Right renal cortex interstitium (tissue), 3 donors: ENCODE measurements at places on chromosomes 11 and 22. TPM values are rescaled to one million over a fixed set of nuclear protein-coding genes. Genes with fewer than 3 reads are reported as not detected.

SHISAL1 gene
- 2.4 TPM for polyA plus RNA-seq

LRRC51 gene
- 25.7 TPM for polyA plus RNA-seq

BAD gene
- 45.9 TPM for polyA plus RNA-seq

GRIA4 gene
- polyA plus RNA-seq, result 0.51 TPM

ANO1 gene
- 14.7 TPM for polyA plus RNA-seq

DEFB131B gene
- not detected for polyA plus RNA-seq

TREH gene
- polyA plus RNA-seq, result 1.8 TPM

PRAME gene
- polyA plus RNA-seq, result 0.94 TPM

H19 gene
- polyA plus RNA-seq, result 2,928 TPM

OR52I2 gene
- not detected for polyA plus RNA-seq

AMPD3 gene
- 4.6 TPM for polyA plus RNA-seq

RRM1 gene
- polyA plus RNA-seq, result 80.4 TPM

MMP27 gene
- not detected for polyA plus RNA-seq

- no peak for DNase-seq
Observed at GRCh38 chr11:5596607-5597201, at the start of gene TRIM6. TSS of gene TRIM6 (plus strand) at chr11:5596637. CDS start at chr11:5596898, 261 bp downstream.

- no peak for DNase-seq
Observed at GRCh38 chr22:27063406-27063805, 406.0 kb downstream of the MIAT start.

- DNase-seq, result no peak
Observed at GRCh38 chr11:66011239-66011784, 496 bp upstream of the CST6 start.

DNA sequence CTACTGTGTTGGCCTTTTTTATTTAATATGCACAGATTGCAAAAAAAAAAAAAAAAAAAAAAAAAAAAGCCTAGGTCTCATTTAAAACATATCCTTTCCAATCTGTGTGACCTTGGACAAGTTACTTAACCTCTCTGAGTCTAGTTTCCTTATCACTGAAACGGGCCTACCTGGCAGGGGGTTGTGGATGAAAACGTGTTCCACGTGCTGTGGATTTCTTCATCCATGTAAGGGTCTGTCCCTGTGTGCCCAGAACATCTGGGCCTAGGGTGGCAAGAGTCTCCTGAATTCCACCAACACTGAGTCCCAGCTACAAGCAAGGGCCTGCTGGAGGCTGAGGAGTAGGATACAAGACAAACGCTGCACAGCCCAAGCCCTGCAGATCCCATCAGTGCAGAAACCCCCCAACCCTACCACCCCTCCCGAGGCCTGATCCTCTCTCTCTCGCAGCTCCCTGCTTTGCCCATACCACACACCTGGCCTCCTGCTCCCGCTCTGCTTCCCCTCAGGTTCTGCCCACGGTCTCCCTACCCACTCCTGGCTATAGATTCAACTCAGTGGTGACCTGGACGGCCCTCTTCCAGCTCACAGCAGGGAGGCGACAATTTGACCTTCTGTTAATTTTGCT, 4.7 kb upstream of the GNAZ start:
- no peak for DNase-seq

- no peak for DNase-seq
Observed at GRCh38 chr11:34972892-34973291, 56.5 kb downstream of the PDHX start.

- no peak for DNase-seq
Observed at GRCh38 chr22:23846081-23846469, 7.3 kb upstream of the DERL3 start.

DNA sequence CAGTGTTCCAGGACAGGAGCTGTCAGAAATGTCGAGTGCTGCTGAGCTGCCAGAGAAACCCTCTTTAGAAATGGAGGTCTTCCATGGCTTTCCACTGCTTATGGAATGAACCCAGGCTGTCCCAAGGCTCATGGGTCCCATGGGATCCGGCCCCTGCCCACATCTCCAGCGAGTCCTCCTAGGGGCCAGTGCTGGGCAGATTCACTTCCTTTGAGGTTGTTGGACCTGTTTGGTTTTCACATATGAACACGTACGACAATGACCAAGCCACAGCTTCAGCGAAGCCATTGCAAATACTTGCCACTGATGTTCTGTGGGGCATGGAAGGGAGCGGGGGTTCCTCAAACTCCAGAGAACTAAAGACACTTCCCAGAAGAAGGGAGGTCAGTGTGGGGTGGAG, 483.3 kb downstream of the TBC1D22A start:
- DNase-seq, result no peak

GRCh38 chr11:123069908-123070821, 8.2 kb upstream of the HSPA8 start:
- no peak for DNase-seq

DNA sequence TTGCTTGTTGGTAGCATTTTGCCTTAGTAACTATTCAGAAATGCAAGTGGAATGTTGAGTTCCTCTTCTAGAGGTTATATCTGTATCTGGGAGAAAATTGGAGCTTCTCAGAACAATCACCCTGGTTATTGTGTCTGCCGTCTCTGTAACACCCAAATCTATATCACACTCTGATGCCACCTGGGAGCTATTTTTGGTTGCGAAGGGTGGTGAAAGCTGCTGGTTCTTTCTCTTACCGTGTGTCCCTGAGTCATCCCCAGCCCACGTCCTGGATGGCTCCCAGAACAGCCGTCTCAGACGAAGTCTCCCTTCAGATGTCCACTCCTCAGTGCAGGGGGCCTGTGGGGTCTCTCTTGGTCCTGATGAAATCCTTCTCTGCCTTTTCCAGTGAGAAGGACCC, 83.5 kb downstream of the C22orf31 start:
- no peak for DNase-seq

- DNase-seq, result no peak
Observed at GRCh38 chr11:68189888-68190287, 23.2 kb downstream of the KMT5B start.

- DNase-seq, result no peak
Observed at GRCh38 chr11:78189174-78189724, 530 bp downstream of the USP35 start.

DNA sequence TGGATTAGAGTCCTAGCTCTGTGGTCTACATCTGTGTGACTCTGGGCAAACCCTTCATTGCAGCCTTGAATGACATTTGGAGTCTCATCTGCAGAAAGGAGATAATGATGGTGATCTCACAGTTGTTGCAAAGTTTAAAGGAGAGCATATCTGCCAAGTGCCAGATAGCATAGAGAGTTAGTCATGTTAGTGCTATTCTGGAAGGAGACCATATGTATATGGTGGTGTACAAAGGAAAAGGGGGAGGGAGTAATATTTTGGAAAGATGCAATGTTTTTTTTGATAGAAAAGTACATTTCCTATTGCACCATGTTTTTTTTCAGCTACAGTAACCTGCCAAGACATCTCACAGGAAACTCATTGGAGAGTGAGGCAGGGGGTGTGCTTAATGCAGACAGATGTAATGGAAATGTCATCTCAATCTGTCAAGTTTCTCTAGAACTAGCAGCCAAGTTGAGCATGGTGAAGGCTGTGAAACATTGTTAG, 92.1 kb upstream of the NARS2 start:
- no peak for DNase-seq

DNA sequence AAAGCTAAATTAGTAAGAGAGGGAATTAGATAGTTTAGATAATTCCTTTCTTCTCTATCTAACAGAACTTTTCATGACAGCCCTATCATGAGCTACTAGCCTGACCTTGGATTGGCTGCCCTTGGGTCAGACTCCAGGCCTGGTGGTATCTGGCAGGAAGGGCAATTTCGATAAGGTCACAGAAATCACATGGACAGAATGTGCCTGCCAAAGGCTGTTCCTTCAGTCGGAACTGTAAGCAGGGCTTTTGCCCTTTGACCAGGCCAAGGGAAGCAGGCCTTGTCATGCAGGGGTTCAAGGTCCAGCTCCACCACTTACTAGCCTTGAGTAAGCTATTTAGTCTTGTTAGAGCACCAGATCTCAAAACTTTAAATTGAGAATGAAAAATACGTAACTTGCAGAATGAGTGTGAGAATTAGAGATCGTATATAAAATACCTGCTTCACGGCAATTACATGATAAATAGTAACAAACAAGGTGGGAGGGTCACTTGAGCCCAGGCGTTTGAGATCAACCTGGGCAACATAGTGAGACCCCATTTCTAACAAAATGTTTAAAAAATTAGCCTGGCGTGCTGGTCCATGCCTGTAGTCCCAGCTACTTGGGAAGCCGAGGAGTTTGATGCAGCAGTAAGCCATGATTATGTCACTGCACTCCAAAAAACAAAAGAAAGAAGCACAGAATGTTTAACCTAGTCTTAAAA, 60.8 kb upstream of the SC5D start:
- DNase-seq, result no peak

- DNase-seq, result no peak
Observed at GRCh38 chr11:9893474-9893873, 229.6 kb downstream of the SWAP70 start.

GRCh38 chr11:78967811-78968210, 393.1 kb upstream of the NARS2 start:
- no peak for DNase-seq

DNA sequence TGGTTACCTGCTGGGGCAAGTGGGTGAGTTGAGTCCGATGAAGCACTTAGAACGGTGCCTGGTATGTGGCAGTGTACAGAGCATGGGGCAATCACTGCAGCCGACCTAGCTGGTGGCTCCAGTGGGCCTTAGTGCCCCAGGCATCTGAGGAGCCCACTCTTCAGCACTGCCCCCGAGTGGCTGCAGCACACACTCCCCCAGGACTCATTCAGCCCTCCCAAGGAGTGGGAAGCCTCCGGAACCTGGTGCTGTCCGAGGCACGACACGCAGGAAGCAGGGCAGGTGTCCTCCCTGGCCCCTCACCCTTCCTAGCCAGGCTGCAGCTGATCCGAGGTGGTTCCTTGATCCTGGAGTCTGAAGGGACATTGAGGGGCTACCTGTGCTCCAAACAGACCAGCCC, 42.4 kb upstream of the PRODH start:
- DNase-seq, result no peak

DNA sequence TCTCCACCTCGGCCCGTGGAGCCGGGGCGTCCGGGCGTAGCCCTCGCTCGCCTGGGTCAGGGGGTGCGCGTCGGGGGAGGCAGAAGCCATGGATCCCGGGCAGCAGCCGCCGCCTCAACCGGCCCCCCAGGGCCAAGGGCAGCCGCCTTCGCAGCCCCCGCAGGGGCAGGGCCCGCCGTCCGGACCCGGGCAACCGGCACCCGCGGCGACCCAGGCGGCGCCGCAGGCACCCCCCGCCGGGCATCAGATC, 439 bp downstream of the YAP1 start:
- no peak for DNase-seq

DNA sequence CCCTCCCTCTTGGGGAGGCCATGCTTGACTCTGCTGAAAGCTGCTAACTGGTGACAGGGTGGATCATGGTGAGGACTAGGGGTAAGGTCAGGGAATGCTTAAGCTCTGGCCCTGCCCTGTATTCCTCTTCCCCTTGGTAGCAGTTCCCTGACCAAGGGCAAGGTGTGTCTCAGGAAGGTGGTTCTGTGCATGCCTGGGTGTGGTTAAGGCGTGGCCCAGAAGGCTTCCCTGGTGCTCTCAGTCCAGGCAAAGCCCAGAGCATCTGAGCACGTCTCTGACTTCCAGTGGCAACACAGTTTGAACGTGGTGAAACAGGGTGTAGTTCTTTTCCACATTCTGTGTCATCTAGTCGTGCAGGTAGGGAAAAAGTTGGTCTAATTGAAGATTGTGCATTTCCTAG, 53.1 kb upstream of the HORMAD2 start:
- DNase-seq, result no peak

GRCh38 chr11:77559686-77560401, 29.9 kb upstream of the AQP11 start:
- no peak for DNase-seq

GRCh38 chr11:61531044-61531443, 22.5 kb downstream of the LRRC10B start:
- DNase-seq, result no peak

GRCh38 chr11:100004541-100004940, 682.5 kb upstream of the ARHGAP42 start:
- no peak for DNase-seq

DNA sequence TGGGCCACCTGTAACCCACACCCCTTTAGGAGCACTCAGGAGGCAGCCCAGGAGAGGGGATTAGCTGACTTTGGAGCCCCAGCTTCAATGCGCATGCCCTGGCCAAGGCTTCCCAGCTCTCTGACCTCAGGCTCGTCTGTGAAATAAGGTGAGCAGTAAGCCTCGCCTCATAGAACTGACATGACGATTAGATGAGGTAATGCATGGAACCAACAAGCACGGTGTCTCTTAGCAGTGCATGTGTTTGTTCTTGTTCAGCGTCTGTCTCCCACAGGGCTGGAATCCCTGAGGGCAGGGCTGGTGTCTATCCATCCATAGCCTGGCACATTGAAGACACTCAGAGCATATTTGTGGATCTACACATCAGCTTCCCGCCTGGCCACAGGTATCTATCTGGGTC, 415.4 kb downstream of the MN1 start:
- DNase-seq, result no peak

GRCh38 chr11:76704171-76704948, 33.8 kb upstream of the LRRC32 start:
- no peak for DNase-seq

- DNase-seq, result no peak
Observed at GRCh38 chr11:116240710-116241109, 532.1 kb downstream of the BUD13 start.
